ENCODE measurements at places on chromosomes 16 and 17. TPM values are rescaled to one million over a fixed set of nuclear protein-coding genes. Genes with fewer than 3 reads are reported as not detected.

The CDRT15L2 gene
- not detected for total RNA-seq

The CBX8 gene
- 18.6 TPM for total RNA-seq

The RNF112 gene
- 4.8 TPM for total RNA-seq

The WNT9B gene
- total RNA-seq: 1.6 TPM

The SULT1A4 gene
- total RNA-seq: 3.2 TPM

The USP6 gene
- 0.38 TPM for total RNA-seq

The PRM2 gene
- not detected for total RNA-seq

The UTS2R gene
- total RNA-seq: 7.6 TPM

The OXLD1 gene
- 23.9 TPM for total RNA-seq

DNA sequence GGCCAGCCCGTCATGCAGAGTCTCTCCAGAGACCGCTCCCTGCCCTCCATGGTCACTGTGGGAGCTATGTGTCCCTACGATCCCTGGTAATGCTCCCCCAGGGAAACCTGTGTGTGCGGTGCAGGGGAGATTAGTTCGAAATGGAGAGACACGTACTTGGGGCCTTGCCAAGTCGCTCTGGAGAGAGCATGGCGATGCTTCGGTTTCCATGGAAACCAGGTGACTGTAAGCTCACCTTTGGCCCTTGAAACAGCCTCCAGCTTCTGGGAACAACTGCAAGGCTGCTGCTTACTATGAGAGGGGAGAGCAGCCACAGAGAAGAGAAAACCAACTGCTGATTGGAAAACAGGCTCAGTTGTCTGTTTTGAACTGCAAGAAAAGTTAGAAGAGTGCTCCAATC is 879.7 kb upstream of the EEF2KMT start:
- no peak overlapping the region for H3K27ac ChIP-seq
- no peak overlapping the region for H3K4me3 ChIP-seq
- H3K4me1 ChIP-seq: no peaks in the 10 kb centered on the region
- H3K27me3 ChIP-seq: peaks cover 28% of the 10 kb centered on the region

DNA sequence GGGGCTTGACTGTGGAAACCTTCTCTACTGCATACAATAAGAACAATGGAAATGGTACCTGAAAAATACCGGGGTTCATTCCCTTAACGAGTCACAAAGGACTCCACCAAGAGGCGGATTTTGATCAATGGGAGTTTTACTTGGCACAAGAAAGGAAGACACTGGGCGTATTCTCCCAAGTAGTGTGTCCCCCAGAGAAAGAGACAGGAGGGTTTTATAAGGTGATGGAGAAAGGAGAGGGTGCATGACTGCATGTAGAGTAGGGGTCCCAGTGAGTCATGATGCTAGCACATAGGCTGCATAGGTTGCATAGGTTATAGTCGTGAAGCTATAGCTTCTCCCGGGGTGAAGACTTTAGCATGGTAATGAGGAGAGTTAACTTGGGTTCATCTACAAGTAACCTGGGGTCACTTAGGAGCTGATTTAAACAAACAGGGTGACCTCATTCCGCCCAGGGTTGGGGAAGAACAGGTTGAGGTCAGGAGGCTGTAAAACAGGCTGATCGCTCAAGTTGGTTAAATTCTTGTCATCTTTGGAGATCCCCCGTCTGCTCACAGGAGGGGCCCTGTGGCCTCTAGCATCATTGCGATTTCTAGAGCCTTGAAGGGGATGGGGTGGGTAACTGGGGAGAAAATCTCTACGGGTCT is 1.5 kb downstream of the MPV17L start:
- peaks cover 13% of the 10 kb centered on the region for H3K27me3 ChIP-seq
- no peak overlapping the region for H3K27ac ChIP-seq
- DNase-seq: no peak

- peaks cover 30% of the 10 kb centered on the region for H3K27me3 ChIP-seq
- DNase-seq: peak; percentile 70
These were observed 338.5 kb downstream of the PMP22 start for GRCh38 chr17:14926526-14927122.

- H3K4me3 ChIP-seq: no peak overlapping the region
- no peak overlapping the region for H3K27ac ChIP-seq
- no peaks in the 10 kb centered on the region for H3K4me1 ChIP-seq
- peaks cover 2% of the 10 kb centered on the region for H3K36me3 ChIP-seq
These were observed 38.6 kb upstream of the ZCCHC14 start for GRCh38 chr16:87531418-87531817.

- H3K4me1 ChIP-seq: peaks cover 33% of the 10 kb centered on the region
- peaks cover 2% of the 10 kb centered on the region for H3K27me3 ChIP-seq
- peaks cover 3% of the 10 kb centered on the region for H3K36me3 ChIP-seq
- no peak for DNase-seq
- peak within 1 kb of the TSS; percentile 82 for H3K4me3 ChIP-seq
These were observed at the start of gene FDXR for GRCh38 chr17:74872313-74873036. Gene FDXR, minus strand, starts transcription at chr17:74872994. Its CDS starts 50 bp downstream, at chr17:74872944.

DNA sequence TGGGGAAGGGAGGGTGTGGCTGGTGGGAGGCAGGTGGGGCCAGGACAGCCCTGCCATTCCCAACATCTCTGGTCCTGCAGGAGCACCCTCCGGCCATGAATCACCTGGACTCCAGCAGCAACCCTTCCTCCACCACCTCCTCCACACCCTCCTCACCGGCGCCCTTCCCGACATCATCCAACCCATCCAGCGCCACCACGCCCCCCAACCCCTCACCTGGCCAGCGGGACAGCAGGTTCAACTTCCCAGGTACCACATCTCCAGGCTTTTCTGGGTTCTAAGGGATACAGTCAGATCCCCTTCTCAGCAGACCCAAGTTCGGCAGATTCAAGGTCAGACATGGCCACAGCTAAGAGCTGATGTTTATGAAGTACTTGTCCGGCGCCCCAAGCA is 33.8 kb upstream of the LGALS9 start:
- no peak for DNase-seq
- no peak overlapping the region for H3K4me3 ChIP-seq
- H3K4me1 ChIP-seq: peaks cover 12% of the 10 kb centered on the region

- no peaks in the 10 kb centered on the region for H3K27me3 ChIP-seq
- H3K36me3 ChIP-seq: no peaks in the 10 kb centered on the region
- DNase-seq: no peak
- H3K27ac ChIP-seq: no peak overlapping the region
These were observed 9.3 kb downstream of the ACSM2B start for GRCh38 chr16:20566864-20567263.

DNA sequence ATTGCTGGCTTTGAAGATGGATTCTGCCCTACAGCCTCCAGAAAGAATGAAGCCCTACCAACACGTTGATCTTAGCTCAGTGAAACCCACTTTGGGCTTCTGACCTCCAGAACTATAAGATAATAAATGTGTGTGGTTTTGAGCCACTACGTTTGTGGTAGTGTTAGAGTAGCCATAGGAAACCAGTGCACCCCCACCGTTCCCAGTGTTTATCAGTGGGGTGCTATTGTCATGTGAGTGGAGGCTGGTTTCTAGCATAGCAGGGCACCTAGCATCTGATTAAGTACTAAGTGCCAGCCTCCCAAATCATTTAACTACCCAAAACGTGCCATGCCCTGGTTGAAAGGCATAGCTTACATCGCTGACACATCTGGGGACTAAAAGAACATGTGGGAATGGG is 423.9 kb downstream of the UTP18 start:
- DNase-seq: no peak
- H3K27me3 ChIP-seq: peaks cover 54% of the 10 kb centered on the region
- no peak overlapping the region for H3K4me3 ChIP-seq
- no peaks in the 10 kb centered on the region for H3K36me3 ChIP-seq
- H3K4me1 ChIP-seq: no peaks in the 10 kb centered on the region
- no peak overlapping the region for H3K27ac ChIP-seq

DNA sequence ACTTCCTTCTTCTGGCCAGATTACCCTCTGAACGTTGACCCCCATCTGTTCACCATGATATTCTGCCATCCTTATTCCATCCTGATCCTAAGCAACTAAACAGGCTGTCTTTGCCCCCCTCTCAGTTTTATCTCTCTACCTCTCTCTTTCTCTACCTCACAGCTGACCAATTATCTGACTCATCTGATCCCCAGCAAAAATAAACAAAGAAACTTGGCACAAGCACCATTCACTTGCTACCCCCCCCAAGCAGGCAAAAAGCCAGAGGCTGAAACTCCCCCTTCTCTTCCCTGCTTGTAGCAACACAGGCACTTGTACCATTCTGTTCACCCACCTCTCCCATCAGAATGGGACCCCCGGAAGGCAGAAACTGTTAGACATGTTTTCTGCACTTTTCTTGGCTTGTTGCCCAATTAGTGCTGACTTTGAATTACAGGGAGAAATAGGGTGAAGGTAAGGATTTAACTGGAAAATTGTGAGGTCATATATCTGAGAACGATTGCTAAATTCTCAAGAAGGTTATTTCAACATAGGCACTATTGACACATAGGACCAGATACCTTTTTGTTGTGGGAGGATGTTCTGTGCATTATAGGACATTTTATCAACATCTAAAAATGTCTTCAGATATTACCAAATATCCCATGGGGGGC is 163.2 kb downstream of the TOX3 start:
- H3K27ac ChIP-seq: no peak overlapping the region
- peaks cover 20% of the 10 kb centered on the region for H3K27me3 ChIP-seq
- no peak overlapping the region for H3K4me3 ChIP-seq
- DNase-seq: no peak
- H3K4me1 ChIP-seq: peaks cover 18% of the 10 kb centered on the region

GRCh38 chr16:1777375-1778199 is 4.7 kb upstream of the MRPS34 start:
- no peak overlapping the region for H3K4me3 ChIP-seq
- no peaks in the 10 kb centered on the region for H3K36me3 ChIP-seq
- peaks cover 15% of the 10 kb centered on the region for H3K4me1 ChIP-seq
- no peak for DNase-seq
- H3K27ac ChIP-seq: no peak overlapping the region

DNA sequence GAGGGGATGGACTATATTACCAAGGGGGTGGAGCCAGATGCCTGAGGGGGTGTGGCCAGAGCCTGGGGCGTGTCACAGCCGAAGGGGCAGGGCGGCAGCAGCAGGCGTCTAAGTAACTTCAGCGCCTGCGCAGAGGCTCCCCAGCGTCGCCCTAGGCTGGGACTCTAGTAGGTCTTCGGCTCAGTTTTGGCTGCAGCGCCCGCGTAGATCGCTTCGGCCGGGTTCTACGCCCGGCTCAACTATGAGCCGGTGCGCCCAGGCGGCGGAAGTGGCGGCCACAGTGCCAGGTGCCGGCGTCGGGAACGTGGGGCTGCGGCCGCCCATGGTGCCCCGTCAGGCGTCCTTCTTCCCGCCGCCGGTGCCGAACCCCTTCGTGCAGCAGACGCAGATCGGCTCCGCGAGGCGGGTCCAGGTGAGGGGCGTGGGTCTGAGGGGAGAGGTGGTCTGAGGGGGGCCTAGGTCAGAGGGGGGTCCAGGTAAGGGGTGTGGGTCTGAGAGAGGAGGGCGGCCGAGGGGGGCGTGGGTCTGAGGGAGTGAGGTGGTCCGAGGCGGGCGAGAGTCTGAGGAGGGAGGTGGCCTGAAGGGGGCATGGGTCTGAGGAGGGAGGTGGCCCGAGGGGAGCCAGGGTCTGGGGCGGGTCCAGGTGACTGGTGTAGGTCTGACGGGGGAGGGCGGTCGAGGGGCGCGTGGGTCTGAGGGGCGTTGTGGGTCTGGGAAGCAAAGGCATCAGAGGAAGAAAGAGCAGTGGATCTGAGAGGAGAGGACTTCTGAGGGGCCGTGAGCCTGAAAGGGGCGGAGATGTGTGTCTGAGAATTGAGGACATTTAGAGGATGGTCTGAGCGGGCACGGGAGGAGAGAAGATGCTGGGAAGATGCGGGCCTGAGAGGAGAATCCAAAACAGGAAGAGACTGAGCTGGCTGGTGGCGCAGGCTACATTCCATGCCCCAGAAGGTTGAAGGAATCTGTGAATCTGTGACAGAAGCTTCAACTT is at the start of gene LPCAT2:
TSS of gene LPCAT2 (plus strand) at position 132 of the 991 bp plus-strand sequence. CDS start at position 242, 110 bp downstream.
- peaks cover 14% of the 10 kb centered on the region for H3K4me1 ChIP-seq
- H3K27ac ChIP-seq: peak within 1 kb of the TSS; percentile 84

- peaks cover 5% of the 10 kb centered on the region for H3K4me1 ChIP-seq
- no peaks in the 10 kb centered on the region for H3K27me3 ChIP-seq
- peaks cover 21% of the 10 kb centered on the region for H3K36me3 ChIP-seq
- DNase-seq: no peak
These were observed 12.5 kb downstream of the ABAT start for GRCh38 chr16:8686879-8687278.

- H3K4me3 ChIP-seq: no peak overlapping the region
- no peaks in the 10 kb centered on the region for H3K36me3 ChIP-seq
- DNase-seq: no peak
- no peak overlapping the region for H3K27ac ChIP-seq
- no peaks in the 10 kb centered on the region for H3K4me1 ChIP-seq
These were observed 22.7 kb upstream of the ZC3H7A start for GRCh38 chr16:11819798-11820197.

DNA sequence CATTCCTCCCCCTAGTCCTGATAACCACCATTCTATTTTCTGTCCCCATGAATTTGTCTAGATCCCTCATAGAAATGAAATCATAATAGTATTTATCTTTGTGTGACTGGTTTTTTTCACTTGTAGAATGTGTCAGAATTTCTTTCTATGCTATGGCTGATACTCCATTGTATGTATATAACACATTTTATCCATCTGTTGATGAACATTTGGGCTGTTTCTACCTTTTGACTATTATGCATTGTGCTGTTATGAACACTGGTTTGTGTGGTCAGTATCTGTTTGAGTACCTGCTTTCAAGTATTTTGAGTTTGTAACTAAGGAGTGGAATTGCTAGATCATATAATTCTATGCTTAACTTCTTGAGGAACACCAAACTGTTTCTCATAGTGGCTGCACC is 16.0 kb upstream of the DRG2 start:
- H3K4me1 ChIP-seq: peaks cover 30% of the 10 kb centered on the region
- H3K36me3 ChIP-seq: no peaks in the 10 kb centered on the region
- peak overlapping the region; percentile 4 for H3K27ac ChIP-seq

DNA sequence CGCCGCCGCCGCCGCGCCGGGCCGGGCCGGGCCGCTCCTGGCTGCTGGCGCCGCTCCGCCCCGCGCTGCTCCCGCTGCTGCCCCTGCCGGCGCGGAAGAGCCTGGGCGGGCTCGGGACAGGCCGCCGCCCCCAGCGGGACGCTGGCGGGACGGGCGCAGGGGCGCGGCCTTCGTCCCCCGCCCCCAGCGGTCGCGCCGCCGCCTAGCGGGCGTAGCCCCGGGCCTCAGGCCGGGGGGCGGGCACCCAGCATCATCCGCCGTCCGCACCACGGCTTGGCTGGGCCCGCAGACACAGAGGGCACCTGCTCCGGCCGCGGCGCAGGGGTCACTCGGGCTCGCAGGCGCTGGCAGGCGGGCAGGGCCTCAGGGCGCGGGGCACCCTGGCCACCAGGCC is at the start of gene AMFR:
TSS of gene AMFR (minus strand) at position 107 of the 394 bp plus-strand sequence. CDS start 218 bp downstream, outside the sequence.
- peak; percentile 60 for DNase-seq
- peak within 1 kb of the TSS; percentile 89 for H3K4me3 ChIP-seq
- H3K4me1 ChIP-seq: peaks cover 26% of the 10 kb centered on the region

GRCh38 chr16:11283820-11284248 is 2.7 kb upstream of the PRM1 start:
- H3K4me3 ChIP-seq: no peak overlapping the region
- no peak for DNase-seq
- H3K27ac ChIP-seq: no peak overlapping the region

GRCh38 chr17:73492821-73493814 is 151.1 kb downstream of the SDK2 start:
- H3K4me3 ChIP-seq: peak overlapping the region; percentile 10
- H3K4me1 ChIP-seq: peaks cover 49% of the 10 kb centered on the region

- no peaks in the 10 kb centered on the region for H3K4me1 ChIP-seq
- no peak overlapping the region for H3K4me3 ChIP-seq
- no peaks in the 10 kb centered on the region for H3K27me3 ChIP-seq
- no peak for DNase-seq
- H3K27ac ChIP-seq: no peak overlapping the region
These were observed 129.9 kb upstream of the RBL2 start for GRCh38 chr16:53304334-53304733.
